ENCODE measurements at places on chromosomes 4 and X.

GRCh38 chrX:3549411-3549911 lies 164.0 kb downstream of the PRKX start:
- DNase-seq, result no peak

DNA sequence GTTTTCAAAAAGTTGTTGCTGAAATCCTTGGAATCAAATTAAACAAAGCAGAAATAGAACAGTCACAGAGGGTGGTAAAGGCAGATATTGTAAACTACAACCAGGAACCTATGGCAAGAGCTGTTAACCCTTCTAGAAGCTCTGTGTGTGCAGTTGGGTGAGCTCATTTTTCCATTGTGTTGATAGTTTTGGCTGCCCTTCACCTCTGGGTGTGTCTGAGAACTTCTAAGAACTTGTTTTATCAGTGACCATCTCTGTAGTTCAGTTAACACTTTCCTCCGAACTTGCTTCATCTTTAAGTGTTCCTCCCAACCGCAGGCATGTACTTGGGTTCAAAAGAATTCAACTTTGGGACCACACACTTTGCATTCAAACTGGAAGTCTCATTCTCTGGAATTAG lies 32.7 kb downstream of the RBMX start:
- no peak for DNase-seq

GRCh38 chr4:118930255-118930654 lies 41.6 kb downstream of the SYNPO2 start:
- DNase-seq, result no peak

DNA sequence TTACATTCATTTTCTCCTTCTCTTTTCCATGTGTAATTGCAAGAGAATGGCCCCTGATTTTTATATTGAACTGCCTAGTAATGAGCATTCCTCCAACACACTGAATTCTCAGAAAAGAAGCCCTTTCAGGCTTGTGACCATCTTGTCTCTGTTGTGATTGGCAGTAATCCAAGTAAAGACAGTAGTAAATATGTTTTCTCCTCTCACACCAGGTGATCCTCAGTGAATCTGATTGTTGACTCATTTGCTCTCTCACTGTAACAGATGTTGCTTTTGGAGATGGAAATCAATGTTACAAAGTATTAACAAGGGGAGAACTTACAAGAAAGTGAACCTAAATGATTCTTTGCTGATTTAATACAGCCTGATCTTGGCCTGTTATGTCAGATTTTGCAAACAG lies 271.0 kb downstream of the AFF2 start:
- no peak for DNase-seq

GRCh38 chr4:151355155-151355554 lies 29.8 kb upstream of the SH3D19 start:
- no peak for DNase-seq

DNA sequence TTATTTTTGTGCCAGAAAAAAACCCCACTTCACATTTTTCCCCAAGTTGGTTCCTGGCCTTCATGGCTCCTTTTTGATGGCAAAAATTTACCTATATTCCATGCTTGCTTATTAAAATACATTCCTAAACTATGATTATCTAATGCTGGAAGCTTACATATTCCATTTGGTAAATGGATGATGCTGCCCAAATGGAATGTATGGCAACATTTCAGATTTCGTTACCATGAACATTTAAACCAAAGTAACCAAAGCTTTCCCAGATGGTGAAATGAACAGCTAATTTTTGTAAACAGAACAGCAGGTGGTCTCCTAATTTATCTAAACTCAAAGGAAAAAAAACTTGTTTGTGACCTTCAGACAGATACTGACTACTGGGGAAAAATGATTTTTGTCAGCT lies 110.8 kb upstream of the TEX13A start:
- no peak for DNase-seq

DNA sequence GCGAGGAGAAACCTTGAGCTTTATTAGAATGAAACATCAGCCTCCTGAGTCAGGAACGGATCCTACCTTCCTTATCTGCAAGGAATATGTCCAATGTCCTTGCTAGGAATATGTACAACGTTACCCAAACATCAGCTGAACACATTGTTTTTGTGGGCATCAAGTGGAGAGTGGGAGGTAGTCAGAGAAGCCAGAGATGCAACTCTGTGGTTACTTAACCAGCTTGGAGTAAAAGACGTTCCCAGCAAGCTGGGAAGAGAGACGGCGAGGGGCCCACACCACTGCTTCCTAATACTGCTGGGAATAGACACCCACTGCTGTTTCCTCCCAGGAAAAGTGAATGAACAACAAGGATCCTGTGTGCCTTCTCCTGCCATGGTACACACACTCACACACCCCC lies 74.4 kb upstream of the PLAC1 start:
- no peak for DNase-seq

- DNase-seq, result no peak
Observed at GRCh38 chr4:1403591-1404572, 2.4 kb downstream of the NKX1-1 start.

GRCh38 chr4:141860974-141861373 lies 224.6 kb downstream of the IL15 start:
- DNase-seq, result no peak

GRCh38 chr4:145891958-145892357 lies 46.7 kb downstream of the ZNF827 start:
- DNase-seq, result no peak

DNA sequence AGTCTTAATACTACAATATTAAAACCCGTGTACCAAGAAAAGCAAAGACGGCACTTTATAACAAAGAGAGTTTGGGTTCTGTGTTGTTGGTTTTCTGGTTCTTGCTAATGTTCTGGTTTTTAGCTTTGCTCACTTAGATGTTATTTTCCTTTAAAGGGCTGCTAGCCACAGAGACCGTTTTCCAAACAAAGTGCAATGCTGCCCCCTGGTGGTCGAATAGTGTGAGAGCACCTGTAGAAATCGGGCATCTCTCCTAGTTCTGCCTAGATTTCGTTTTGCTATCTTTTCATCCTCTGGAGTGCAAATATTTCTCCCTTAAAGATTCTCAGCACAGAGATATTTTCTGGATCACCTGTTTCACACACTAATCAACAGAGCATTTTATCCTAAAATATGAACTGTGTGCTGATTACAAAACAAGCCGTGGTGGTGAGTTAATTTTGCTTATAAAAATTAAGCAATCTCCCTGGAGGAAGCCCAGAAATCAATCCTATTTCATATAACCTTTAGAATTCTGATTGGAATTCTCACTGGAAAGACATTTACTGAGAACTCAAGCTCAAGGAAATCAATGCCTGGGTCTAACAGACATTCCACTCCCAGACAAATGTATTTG lies 334.5 kb upstream of the NOCT start:
- DNase-seq, result peak; percentile 59

- DNase-seq, result no peak
Observed at GRCh38 chr4:183607894-183608293, 51.1 kb downstream of the RWDD4 start.

- DNase-seq, result no peak
Observed at GRCh38 chrX:71504346-71504745, 28.6 kb upstream of the OGT start.

DNA sequence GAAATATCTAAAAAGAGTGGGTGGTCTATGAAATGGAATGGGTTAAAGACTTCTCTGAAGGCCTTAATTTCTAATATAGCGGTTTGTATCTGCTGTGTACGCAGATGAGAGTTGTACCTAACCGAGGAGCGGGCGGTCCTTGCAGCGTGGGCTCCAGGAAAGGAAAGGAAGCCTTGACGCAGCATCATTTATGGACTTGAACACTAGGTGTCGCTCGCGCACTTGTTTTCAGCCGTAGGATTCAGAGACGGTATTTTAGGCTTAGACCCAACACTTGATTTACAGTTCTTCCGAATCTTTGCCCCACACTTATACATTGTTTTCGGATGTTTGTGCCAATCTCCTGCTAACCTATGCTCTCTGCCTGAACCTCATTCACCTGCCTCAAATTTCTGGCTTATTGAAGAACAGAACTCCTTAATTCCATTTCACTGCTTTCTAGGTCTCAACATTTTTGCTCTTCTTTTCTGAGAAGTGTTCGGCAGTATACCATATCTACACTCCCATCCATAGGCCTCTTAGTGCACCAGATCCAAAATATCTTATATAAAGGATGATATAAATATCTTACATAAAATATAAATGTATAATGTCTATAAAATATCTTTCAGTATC lies 48.9 kb upstream of the AADAT start:
- peak; percentile 61 for DNase-seq

DNA sequence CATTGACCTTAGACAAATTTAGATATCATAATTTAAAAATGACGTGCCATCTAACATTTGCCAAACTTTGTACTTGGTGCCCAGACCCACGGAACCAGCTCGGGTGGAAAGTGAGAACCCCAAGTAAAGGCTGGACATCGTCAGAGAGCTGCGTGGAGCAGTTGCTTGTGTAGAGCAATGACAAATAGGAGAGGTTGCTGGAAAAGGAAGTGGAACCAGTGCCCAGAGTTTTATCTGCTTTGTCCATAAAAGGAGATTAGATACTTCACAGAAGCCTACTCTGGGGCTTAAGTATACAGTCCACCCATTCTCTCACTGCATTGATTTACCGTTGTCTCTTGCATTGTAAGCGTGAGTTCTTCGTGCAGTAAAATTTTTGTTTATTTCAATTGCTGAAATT lies 5.4 kb upstream of the TBC1D1 start:
- no peak for DNase-seq

DNA sequence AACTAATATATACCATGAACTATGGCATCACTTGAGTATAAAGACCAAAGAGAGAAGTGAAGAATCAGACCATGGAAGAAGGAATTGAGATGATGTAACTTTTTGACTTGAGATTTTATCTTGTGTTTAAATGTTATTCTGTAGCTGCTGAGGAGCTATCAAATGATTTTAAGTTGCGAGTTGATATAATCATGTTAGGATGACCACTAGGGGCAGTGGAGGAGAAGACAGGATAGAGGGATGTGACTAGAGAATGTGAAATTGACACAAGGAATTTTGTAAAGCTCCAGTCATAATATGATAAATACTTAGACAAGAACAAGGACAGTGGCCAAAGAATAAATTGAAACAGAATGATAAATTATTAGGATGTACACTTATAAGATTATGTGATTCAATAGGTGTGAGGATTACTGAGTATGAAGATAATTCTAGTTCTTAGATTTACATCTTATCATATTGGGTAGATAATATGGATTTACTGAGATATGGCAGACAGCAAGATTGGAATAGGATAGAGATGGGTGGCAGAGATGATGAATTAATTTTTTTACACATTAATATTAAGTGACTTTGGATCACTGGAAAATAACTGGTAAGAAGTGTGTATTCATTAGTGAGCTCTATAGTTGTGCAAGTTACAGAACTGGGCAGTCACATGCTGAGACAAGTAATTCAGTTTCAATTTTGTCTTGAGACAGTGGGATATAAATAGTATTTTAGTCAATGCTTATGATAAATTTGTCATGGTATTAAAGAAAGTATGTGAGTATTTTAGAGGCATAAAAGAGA lies 816.0 kb upstream of the PCDH10 start:
- DNase-seq, result no peak

- DNase-seq, result no peak
Observed at GRCh38 chr4:89064848-89065247, 7.9 kb upstream of the FAM13A start.

GRCh38 chrX:47595716-47596251 lies 13.5 kb downstream of the TIMP1 start:
- no peak for DNase-seq

GRCh38 chr4:3085948-3086670 lies 11.6 kb downstream of the HTT start:
- DNase-seq, result no peak

DNA sequence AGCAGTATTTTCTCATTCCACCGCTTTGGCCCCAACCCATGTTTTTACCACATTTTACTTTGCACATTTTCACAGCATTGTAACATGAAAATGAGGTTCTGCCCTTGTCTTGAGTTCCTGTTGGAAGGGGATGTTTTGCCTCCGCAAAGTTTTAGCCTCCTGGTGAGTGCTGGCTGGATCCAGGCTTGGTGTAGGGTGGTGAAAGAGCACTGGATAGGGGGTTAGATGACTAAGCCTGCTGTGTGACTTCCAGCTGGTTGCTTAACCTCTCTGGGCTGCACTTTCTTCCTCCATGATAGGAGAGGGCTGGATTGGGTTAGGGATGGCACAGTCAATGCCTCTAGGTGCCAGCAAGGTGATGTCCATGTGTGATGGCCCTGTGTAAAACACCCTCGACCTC lies 28.9 kb downstream of the CYTL1 start:
- no peak for DNase-seq

GRCh38 chrX:49019599-49020249 lies 17.7 kb upstream of the GRIPAP1 start:
- DNase-seq, result no peak

DNA sequence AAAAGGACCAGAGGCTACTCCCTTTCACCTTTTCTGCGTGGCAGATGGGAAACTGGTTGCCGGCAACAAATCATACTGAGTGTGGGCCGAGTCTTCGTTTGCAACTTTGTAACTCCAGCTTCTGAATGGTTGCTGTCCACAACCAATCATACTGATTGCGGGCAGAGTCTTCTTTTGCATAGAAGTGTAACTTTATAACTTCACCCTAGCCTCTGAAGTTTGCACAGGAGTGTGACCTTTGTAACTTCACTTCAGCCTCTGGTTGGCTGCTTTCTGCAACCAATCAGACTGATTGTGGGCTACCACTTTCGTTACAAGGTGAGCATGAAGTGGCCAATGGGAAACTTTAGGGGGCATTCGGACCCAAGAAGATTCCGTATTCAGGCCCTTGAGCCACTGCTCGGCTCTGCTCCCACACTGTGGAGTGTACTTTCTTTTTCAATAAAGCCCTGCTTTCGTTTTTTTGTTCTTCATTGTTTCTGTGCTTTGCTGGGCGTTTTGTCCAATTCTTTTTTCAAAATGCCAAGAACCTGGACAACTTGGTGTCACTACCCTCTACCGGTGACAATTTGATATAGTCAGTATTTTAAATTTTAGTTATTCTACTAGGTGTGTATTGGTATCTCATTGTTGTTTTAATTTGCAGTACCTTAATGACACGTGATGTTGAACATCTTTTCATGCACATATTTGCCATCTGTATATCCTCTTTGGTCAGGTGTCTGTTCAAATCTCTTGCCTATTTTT lies 9.0 kb upstream of the PAGE5 start:
- no peak for DNase-seq

- DNase-seq, result no peak
Observed at GRCh38 chrX:47093248-47093647, 15.0 kb downstream of the RGN start.

- DNase-seq, result no peak
Observed at GRCh38 chr4:73874386-73874785, 5.2 kb downstream of the CXCL1 start.
